ENCODE measurements at places on chromosomes 3 and 15. TPM values are rescaled to one million over a fixed set of nuclear protein-coding genes. Genes with fewer than 3 reads are reported as not detected.
A peak's percentile ranks its signal among the peaks of the same experiment; 100 is the strongest.

Gene OSBPL10
- 0.05 TPM for total RNA-seq

Gene ATP13A5
- not detected for total RNA-seq

Gene RHOV
- total RNA-seq, result not detected

Gene GABRR3
- not detected for total RNA-seq

GRCh38 chr3:122100591-122101463, 45.7 kb downstream of the CD86 start:
- DNase-seq, result peak; percentile 55

DNA sequence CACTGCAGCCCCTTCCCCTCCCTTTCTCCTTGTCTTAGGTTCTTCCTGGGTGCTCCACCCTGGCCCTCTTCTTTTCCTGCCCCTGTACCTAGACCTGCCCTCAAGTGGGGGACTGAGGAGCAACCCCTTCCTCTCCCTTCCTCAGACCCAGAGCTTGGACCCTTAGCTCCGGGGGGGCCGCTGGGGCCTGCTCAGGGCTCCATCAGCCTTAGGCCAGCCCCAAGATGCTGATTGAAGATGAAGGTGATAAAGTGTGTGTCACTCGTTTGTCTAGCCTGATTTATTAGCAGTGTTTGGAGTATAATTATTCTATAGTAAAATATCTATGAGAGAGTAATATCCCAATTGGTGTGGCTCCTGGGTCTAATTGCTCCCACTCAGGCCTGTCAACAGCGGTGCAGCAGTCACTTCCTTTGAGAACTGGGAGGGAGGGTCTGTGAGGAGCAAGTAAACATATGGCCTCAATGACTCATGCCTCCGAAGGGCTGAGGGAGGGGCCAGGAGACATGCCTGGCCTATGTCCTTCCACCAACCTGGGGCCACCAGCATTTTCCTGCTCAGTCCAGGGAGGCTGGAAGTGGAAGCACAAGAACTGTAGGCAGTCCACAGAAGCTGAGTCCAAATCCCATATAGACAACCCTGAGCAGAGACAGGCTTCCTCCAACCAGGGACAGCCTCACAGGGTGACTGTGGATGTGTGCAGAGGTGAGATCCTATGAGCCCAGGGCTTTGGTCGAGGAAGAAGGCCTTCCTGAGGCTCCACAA, 123.2 kb downstream of the DNAJB8 start:
- no peak for DNase-seq

GRCh38 chr3:46236294-46237054, 5.8 kb upstream of the CCR3 start:
- DNase-seq, result no peak

DNA sequence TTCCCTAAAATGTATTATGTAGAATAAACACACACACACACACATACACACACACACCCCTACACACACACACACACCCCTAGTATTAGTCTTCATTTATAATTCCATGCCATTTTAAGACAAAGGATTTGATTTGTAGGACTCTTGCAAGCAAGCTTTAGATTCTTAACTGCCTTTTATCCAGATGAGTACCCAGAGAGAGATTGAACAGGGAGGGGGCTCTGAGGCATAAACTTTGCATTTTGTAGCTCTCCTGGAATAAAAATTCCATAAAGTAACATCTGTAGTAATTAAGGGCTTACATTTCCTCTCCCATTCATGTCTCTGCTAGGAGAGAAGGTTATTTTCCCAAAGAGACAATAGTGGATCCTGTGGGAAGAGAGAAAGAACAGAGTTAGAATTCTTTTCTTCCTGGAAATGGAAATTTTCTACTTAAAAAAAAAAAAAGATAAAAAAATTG, 479.4 kb downstream of the RBMS3 start:
- no peak for DNase-seq

GRCh38 chr3:8575364-8576104, 69.1 kb downstream of the SSUH2 start:
- no peak for DNase-seq

DNA sequence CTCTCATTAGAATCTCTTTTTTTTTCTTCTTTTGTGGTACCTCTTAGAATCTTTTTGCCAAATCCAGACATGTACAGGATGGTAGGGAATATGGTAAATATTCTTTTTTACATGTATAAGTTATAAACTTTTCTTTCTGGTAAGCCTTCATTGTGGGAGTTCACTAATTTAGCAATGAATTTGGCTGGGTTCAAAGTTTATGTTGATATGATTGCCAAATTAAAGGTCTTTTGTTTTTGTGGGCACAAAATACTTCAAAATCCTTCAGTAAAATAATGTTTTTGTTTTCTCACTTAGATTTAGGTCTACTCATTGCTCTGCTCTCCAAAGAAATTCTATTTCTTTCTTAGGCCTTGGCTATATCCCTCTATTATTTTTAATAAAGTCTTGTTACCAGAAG, 1405.9 kb upstream of the ALCAM start:
- DNase-seq, result no peak

GRCh38 chr3:182969277-182969676, 11.1 kb downstream of the DCUN1D1 start:
- no peak for DNase-seq

DNA sequence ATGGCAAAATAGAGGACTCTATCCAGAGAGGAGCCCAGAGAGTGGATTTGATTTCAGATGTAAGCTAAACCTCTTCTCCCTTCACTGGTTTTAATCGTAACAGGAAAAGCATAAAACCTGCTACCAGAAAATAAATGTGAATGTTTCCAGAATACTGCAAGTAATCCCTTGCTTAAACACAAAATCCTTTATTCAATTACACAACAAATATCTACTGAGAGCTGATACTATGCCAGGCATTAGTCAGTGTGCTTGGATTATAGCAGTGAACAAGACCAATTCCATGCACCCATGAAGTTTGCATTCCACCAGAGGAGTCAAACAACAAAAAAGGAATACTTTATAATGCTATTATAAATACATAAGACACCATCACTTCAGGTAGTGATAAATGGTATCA, 15.1 kb downstream of the AVEN start:
- DNase-seq, result no peak
